ENCODE measurements at places on chromosomes 5 and 9. TPM values are rescaled to one million over a fixed set of nuclear protein-coding genes. Genes with fewer than 3 reads are reported as not detected.

Gene COL27A1
- 10.6 TPM for total RNA-seq

Gene NHP2
- 289 TPM for total RNA-seq

Gene MSX2
- total RNA-seq, result not detected

Gene HRH2
- 8.7 TPM for total RNA-seq

Gene CNTNAP3
- not detected for total RNA-seq

Gene EQTN
- not detected for total RNA-seq

Gene GBA2
- 22.7 TPM for total RNA-seq

Gene SEMA6A
- total RNA-seq, result 0.10 TPM

Gene FGF10
- total RNA-seq, result not detected

Gene DPYSL3
- total RNA-seq, result 0.12 TPM

Gene GRK6
- total RNA-seq, result 117 TPM

Gene CDH10
- total RNA-seq, result not detected

Gene CACFD1
- total RNA-seq, result 0.45 TPM

Gene NRG2
- not detected for total RNA-seq

Gene SLCO4C1
- total RNA-seq, result not detected

Gene SPINK7
- total RNA-seq, result not detected

Gene BRD9
- total RNA-seq, result 42.4 TPM

Gene PCDHB7
- not detected for total RNA-seq

Gene PRR16
- not detected for total RNA-seq

Data from activated naive CD4-positive, alpha-beta T cell treated with anti-CD3 and anti-CD28 coated beads for 36 hours (primary cell).